NCI-H1436 (cell line): ENCODE measurements at places on chromosomes 7 and 10.

GRCh38 chr10:74244807-74245206 lies 93.8 kb downstream of the ADK start:
- no peak for DNase-seq

GRCh38 chr7:131276190-131276589 lies 51.5 kb upstream of the MKLN1 start:
- DNase-seq, result no peak

- no peak for DNase-seq
Measured at GRCh38 chr10:61744469-61744868, 81.7 kb downstream of the CABCOCO1 start.

DNA sequence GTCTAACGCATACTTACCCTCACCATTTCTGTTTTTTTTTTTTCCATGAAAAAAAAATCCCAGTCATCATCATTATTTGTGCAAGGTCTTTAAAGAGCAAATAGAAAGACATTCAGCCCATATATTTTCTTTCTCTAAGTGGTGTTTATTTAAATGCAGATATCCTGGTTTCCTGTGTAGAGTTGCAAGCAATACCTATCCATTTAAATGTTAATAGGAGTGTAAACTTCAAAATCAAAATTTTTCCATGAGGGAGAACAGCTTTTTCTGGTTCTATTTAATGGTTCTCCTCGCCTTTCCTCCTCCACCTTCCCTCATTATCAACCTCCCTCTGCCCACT lies 120.1 kb upstream of the AGK start:
- DNase-seq, result no peak

DNA sequence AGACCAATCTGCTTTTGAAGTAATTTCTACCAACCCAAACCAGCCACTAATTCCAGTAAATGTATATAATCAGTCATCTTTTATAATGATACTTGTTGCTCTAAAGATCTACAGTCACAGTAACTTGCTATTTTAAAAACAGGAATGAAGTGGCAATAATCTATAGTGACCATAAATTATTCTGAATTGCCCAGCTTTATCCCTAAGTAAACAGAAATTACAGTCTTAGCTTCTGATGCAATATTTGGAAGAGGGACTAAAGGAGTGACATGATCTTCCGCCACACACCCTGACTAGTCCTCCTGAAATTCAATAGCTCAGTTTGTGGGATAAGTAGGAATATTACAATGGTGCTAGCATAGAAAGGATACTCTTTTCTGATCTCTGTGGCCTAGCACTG lies 96.1 kb downstream of the ATE1 start:
- no peak for DNase-seq

DNA sequence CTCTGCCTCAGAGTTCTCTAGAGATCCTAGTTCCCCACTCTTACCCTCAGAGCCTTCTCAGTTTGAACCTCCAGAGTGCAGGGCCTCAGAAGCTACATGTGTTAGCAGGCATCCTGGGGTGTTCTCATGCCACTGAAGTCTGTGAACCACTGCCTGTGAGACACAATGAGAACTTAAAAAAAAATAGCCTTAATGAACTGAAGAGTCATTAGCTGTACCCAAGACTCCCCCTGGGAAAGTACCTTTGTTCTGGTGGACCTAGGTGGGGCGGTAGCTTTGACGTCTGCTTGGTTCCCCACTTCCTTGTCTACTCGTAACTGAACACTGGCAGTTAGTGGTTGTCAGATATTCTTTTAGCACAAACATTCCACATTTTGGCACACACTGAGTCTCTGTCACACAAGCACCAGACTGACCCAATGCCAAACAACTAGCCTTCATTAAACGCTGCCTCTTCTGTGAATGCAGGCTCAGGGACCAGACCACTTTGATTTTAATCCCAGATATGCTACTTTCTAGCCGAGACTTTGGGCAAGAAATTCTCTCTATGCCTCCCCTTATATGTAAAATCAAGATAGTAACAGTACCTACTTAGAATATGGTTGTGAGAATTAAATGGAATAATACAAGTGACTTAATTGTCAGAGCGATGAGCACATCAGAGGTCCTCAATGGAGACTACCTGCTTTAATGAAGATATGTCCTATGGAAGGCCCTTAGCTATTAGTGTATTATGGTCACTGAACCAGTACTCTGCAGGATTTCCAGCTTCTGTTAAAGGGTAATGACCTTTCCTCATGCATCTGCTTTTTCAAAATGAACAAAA lies 75.3 kb upstream of the CC2D2B start:
- DNase-seq, result no peak

GRCh38 chr10:15378569-15378968 lies 7.5 kb upstream of the FAM171A1 start:
- no peak for DNase-seq

- no peak for DNase-seq
Measured at GRCh38 chr10:122113161-122113944, 124.4 kb downstream of the TACC2 start.

- DNase-seq, result no peak
Measured at GRCh38 chr10:56116684-56117083, 244.4 kb downstream of the ZWINT start.

DNA sequence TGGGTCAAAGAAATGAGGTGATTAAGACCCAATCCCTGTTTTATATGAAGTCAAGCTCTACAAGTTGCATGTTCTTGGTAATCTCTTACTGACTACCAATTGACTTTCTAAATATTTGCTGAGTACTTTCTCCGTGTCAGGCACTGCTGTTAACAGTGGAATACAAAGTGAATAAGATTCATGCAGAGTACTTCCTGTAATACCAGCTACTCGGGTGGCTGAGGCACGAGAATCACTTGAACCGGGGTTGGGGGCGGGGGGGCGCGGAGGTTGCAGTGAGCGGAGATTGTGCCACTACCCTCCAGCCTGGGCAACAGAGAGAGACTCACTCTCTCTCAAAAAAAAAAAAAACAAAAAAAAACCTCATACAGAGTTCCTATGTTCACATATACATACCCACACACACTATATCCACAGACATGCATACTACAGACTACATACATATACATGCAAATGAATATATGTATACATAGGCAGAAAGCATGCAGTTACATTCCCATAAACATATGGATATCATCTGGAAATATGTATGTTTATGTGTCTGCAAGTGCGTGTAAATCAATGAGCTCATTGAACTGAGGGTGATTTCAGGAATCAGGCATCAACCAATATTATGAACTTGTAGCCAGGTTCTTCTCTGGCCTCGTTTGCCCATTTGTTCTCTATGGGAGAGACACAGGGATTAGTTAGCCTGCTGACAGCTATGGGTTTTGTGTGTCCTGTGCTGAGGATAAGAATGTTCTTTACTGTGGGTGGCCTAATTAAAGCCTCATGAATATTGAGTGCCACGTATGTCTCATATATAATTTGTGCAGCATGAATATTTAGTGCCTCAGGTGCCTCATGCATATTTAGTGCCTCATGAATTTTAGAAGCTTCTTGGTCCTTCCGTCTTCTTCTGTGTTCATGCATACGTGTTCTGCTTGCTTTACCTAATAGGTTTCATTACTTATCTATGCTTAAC lies 73.9 kb downstream of the BICC1 start:
- DNase-seq, result no peak

DNA sequence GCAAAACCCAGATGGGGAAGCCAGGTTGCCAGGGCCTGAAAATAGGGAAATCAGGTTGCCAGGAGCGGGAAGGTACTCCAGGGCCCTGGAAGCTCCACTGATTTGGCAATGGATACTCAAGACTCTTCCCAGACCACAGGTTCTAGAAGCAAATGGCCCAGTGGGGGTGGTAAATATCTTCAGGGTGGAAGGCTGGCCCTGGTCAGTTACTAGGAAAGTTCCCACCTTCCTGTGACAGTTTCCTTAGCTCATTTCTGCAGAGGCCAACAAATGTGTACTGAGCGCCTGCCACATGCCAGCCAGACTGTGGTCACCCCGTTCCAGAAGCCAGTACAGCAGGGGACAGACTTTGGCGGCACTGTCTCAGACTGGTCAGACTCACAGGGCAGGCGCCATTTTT lies 113.6 kb downstream of the FAM53B start:
- no peak for DNase-seq

DNA sequence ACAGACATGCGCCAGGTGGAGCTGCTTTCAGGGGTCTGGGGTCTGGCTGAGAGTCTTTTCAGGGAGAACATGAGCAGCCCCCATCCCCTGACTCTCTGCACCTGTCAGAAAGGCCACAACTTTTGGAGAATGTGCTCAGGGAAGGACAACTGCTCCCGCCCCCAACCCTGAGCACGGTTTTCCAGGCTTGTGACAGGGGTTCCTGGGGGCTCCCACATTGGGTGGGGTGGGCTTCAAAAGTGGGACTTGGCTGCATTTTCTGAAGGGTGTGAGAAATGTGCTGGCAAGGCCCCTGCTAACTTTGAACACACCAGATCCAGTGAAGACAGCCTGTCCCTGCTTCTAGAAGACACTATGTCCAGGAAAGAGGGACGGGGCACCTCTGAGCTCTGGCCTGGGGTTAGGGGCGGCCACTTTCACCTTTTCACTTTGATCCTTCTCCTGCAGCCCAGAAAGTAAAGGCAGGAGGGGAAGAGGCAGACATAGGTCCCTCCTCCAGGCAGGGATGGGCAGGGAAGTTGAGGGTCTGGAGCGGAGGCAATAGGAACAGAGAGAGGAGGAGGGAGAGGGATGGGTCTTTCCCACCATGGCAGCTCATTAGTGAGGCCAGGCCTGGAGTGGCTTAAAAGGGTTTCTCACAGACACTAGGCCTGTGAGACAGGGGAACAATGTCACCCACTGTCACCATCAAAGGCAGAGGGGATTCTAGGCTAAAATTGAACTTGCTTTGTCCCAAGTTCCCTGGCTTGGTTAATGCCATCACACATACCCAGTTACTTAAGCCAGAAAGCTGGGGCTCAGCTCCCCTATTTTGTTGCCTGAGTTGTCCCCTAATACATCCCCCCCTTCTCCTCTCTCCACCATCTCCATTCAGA lies 1.5 kb downstream of the KCP start:
- no peak for DNase-seq

DNA sequence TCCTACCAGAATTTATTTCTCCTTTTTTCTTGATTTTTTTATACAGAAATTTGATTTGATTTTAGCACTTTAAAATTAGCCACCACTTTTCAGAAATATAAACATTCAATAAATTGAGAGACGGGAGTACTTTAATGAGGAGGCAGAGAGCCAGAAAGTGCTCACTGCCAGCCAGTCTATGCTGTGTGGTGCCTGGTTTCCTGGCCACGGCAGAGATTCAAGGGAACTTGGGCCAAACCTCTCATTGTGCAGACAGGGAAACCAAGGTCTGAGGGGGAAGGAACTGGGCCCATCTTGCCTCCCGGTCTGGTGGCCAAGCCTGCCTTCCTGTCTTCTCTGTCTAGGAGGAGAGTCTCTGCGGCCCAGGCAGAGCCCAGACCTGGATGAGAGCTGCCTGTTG lies 25.9 kb downstream of the ADAMTS14 start:
- DNase-seq, result no peak

DNA sequence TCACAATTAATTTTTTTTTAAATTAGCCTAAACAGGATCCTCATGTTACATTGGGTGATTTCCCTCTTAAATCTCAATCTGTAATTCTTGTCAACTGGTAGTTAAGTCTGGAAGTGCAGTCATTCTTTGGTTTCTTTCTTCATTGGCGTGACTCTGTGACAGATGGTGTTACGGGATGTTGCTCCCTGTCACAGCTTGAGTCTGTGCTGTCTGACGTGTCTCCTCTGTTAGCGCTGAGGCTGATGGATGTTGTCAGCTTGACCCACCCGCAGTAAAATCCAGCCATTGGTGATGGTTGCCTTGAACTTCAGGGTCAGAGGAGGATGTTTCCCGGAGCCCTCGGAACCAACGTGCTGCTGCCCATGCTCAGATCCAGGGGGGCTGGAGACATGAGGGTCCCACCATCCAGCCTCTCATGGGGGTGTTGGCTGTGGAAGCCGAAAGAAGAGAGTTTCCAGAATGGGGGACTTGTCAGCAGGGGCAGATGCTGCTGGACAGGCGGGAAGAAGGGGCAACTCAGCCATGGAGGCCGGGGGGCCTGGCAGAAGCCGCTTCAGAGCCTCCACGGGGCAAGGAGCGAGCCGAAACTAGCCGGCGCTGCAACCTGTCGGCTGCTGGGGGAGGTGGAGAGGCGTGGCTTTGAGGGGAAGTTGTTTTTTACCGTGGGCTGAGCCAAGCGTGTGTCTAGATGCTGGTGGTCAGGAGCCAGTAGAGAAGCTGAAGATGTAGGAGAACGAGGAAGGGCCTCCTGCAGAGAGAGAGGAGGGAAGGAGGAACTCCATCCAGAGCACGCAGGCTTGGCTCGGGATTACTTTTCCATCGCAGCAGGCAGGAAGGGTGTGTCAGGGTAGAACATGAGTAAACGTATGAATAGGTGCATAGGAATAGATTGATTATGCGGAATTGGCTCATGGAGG lies 3.5 kb downstream of the SUN1 start:
- no peak for DNase-seq

GRCh38 chr10:79270466-79271246 lies 76.6 kb upstream of the PPIF start:
- DNase-seq, result no peak

DNA sequence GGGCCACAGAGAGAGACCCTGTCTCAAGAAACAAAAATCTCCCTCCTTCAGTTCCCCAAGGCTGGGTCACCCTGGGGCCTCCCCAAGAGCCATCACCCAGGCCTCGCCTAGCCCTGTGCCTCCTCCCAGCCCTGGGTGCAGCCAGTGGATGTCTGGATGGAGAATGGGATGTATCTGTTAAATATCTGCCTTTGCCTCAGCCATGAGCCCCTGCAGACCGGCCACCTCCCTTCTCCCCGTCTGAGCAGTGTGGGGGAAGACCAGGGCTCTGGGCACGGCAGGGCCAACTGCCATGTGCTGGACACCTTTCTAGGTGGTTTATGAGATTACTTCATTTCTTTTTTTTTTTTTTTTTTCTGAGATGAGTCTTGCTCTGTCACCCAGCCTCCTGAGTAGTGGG lies 10.0 kb downstream of the ARPC1B start:
- DNase-seq, result no peak

DNA sequence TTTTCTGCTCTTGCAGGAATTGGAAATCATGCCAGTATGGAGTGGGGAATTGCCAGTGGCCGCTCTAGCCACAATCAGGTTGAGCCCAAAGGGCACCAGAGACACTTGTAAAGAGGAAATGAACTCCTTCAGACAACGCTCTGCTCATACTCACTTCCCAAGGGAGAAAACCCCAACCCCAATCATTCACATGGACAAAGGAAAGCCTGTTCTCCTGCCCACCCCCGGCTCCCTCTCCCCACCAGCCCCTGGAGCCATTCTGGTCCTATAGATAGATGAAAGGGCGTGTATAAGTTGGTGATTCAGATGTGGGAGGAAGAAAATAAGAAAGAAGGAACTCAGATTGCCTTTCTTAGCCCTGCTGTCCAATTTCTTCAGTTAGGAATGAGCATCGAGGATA lies 57.4 kb downstream of the GFRA1 start:
- no peak for DNase-seq

DNA sequence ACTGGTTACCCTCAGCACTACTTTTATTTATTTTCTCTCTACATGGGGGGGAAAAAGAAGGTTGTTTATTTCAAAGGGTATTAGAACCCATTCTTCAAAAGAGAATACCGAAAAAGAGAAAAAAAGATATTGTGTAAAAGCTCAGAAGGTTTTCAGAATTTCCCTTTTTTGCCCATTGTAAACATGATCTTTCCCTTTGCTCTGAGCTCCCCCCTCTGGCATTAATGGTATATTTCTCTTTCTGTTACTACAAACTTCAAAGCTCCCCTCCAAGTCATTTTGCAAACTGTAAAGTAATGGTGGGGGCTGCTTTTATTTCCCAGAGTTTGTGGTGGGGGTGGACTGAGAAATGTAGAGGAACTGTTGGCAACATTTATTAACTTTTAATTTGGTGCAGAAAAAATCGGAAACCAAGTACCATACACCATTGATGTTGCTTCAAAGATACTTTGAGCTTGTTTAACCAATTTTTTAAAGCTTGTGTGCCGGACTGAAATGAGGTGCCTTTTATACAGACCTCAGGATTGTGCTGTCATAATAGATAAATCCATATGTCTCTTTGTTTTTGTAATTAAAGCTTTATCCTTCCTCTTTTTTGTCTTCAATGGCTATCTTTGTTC lies 181.5 kb downstream of the EXOC4 start:
- DNase-seq, result no peak
